IMR-90 (cell line): ENCODE measurements at places on chromosomes 3 and 15. TPM values are rescaled to one million over a fixed set of nuclear protein-coding genes. Genes with fewer than 3 reads are reported as not detected.
A peak's percentile ranks its signal among the peaks of the same experiment; 100 is the strongest.

- peak; percentile 58 for DNase-seq
These were observed 9.1 kb upstream of the SKIC8 start for GRCh38 chr15:78308422-78309032.

GRCh38 chr3:9352917-9353752 is 9.7 kb upstream of the THUMPD3 start:
- DNase-seq, result peak; percentile 79

DNA sequence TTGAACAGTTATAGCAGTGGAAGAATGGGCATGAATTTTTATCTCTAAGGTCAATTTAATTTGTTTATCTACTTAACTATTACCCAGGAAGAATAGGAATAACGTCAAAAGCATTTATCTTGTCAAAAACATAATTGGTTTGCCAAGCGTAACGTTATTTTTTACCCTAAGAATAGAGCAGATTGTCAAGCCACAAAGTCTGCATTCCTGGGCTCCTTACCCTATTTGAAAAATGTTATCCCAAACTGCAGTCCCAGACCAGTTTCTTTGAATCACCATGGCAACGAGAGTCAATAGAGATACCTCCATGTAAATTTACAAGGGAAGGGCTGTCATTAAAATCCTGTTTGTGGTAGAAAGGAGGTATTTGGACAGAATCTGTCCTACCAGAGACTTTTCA is 61.1 kb downstream of the CPNE4 start:
- no peak for DNase-seq

Gene FBXL22
- 0.28 and 0.36 TPM in 2 replicates for total RNA-seq

Gene TRAIP
- total RNA-seq, result 5.3 and 6.3 TPM in 2 replicates

- no peak for DNase-seq
These were observed 24.8 kb downstream of the FOXL2NB start for GRCh38 chr3:138971766-138972320.

DNA sequence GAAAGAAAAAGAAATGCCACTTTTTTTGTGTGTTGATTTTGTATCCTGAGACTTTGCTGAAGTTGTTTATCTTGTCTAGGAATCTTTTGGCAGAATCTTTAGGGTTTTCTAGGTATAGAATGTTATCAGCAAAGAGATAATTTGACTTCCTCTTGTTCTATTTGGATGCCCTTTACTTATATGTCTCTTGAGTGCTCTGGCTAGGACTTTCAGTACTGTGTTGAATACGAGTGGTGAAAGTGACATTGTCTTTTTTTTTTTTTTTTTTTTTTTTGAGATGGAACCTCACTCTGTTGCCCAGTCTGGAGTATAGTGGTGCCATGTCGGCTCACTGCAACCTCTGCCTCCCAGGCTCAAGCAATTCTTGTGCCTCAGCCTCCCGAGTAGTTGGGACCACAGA is 64.7 kb upstream of the NPHP3 start:
- DNase-seq, result no peak

DNA sequence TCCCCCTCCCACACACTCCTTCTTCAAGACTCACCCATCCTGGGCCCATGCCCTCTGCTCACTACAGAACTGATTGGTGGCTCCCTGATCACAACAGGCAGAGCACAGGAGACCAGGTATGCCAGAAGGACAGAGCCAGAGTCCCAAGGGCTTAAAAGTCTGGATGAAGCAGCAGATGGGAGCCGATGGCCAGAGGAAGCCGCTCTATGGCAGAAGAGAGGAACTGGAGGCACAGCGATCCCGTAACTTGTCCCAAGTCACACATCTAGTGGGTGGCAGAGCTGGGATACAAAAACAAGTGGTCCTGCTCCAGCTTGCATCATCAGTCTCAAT is 20.7 kb downstream of the ITGA11 start:
- DNase-seq, result no peak

Gene LRRK1
- total RNA-seq, result 1.9 and 3.0 TPM in 2 replicates

GRCh38 chr15:100783291-100783690 is 96.3 kb upstream of the ALDH1A3 start:
- DNase-seq, result no peak

DNA sequence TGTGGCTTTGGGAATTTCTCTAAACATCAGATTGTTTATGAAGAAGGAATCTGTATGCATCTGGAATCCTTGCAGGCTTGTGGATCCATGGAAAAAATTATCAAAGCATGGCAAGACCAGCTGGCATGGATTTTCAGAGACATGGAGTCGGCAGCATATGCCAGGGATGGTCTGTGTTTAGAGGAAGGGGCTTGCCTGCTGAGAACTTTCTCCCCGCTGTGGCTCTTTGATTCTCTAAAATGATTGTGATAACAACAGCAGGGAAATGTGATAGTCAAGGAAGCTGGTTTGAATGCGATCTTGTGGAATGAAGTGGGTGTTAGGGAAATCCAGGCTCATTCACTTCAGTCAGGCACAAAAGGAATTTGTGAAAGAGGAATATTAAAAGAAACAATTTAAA is 245.7 kb upstream of the THRB start:
- DNase-seq, result no peak

Gene CDCP1
- 2.5 TPM in 2 replicates for total RNA-seq

GRCh38 chr3:43071313-43071893 is 34.5 kb downstream of the POMGNT2 start:
- DNase-seq, result no peak

Gene RETNLB
- not detected in 2 replicates for total RNA-seq

Gene ANKRD63
- total RNA-seq, result under 0.01 TPM in 1 of 2 replicates, not detected in the other

- no peak for DNase-seq
These were observed 15.2 kb downstream of the PLA2G4B start for GRCh38 chr15:41853831-41854230.

DNA sequence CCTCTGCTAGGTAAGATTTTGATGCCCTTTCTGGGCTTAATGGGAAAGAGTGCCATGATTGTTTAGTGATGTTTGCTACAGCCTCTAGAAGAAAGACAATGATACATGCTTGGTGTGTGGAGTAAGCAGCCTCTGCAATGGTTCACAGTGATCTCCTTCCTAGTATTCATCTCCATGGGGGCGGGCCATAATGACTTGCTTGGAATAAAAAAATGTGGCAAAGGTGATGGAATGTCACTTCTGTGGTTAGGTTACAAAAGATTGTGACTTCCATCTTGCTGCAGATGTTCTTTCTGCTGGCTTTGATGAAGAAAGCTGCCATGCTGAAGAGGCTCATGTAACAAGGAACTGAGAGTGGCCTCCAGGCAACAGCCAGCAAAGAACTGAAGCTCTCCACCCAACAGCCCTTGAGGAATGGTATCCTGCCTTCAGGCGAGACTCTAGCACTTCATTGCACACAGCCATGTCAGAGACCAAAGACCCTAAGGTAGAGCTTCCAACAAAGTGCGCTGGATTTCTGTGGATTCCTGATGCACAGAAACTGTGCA is 139.1 kb upstream of the LRIG1 start:
- DNase-seq, result peak; percentile 45

DNA sequence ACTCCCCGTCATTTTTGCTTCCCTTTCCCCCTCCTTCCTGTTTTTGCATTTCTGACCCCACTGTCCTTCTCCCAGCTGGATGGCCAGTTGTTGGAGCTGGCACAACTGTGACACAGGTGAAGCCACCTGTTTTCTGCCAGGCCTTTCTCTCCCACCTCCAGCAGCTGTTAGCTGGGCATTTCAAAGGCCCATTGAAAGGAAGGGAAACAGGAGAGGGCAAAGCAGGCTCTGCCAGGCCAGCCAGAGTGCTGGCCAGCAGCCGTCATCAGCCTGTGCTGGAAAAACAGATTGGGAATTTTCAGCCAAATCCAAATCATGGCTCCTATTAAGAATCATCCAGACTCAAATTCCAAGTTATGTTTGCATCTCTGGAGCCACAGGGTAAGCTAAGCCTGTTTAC is 155.2 kb upstream of the C2CD4B start:
- DNase-seq, result no peak

- no peak for DNase-seq
These were observed 155.6 kb downstream of the LRRC28 start for GRCh38 chr15:99406716-99407487.

DNA sequence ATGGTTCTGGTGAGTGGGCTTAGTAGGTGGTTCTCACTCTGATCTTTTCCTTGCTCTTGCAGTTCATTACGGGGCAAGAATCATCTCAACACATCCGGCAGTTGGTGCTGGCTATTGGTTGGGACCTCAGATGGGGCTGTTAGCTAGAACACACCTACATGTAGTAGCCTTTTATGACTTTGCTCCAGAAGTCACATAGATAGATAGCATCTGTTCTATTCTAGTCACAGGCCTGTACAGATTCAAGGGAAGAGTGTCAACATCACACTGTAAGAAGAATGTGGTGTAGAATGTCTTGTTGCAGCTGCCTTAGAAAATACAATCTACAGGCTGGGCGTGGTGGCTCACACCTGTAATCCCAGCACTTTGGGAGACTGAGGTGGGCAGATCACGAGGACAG is 15.1 kb downstream of the RAB5A start:
- no peak for DNase-seq

DNA sequence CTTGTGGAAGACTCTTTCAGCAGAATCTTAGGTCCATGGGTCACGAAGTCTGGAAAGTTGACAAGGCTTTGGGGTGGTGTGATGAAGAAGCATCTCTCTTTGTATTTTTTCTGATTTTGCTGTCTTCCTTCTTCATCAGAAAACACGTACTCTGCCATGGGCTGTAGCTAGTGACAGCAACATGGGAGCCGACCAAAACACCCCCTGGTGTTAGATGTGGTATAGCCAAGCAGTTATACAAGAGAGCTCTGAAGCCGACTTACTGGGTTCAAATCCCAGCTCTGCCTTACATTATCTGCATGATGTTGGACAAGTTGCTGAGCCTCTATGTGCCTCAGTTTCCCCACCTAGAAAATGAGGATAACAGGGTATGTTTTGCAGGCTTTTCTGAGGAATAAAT is 32.9 kb upstream of the LYZL4 start:
- no peak for DNase-seq

Gene ICE2
- 21.1 and 22.8 TPM in 2 replicates for total RNA-seq

DNA sequence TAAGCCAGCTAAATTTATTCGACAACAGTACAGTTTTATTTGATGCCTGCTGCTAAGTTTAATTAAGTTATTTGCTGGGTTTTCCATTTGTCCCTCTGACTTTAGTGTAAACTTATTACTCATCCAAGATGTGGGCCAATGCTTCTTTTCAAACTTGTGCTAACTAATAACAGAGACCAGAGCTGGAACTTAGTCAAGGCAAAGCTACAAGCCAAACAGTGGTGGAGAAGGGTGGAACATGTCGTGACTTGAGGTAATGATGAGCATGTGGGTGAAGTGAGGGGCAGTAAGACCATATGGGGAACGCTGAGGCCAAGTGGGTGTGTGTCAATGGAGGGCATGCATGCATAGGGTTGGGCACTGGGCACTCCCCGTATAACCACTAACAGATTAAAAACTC is 63.9 kb downstream of the NMD3 start:
- DNase-seq, result peak; percentile 16

- DNase-seq, result no peak
These were observed 257.9 kb upstream of the ALCAM start for GRCh38 chr3:105108823-105109222.

DNA sequence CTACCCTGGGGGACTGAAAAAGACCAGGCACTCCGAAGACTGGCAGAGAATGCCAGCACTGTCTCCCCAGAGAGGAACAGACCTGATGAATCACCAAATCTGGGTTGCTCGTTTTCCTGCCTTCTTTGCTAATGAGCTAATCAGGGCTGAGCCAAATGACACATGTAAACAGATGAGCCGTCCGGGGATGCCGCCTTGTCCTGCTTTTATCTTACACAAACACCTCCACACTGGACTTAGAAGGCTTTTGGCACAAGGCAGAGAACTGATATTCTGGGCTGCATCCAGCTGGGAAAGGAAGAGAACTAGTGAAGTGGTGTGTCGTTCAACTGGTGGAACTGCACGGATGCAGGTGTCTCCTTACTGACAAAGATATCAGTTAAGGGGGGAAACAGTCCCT is 88.1 kb downstream of the MECOM start:
- peak; percentile 45 for DNase-seq

GRCh38 chr3:143483214-143483613 is 363.6 kb downstream of the CHST2 start:
- DNase-seq, result no peak

DNA sequence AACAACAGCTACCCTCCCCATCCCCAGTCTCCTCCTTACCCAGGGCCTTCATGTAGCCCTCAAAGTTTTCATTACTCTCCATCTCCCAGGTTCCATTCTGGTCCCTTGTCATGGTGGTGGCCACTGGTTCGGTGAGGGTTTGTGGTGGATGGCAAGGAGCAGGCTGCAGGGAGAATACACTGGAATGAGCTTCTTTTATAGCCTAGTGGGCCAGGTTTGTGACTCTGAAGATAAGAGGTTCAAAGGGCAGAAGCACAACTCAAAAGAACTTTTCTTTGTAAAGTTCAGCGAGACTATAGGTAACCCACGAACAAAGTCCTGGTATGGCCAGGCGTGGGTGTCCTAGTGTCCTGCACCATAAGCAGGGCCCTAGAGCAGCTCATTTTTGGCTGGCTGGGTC is at the start of gene RBP2:
Gene RBP2 (minus strand): TSS at position 169 of the 400 bp plus-strand sequence. CDS start 57 bp downstream, at position 112.
- DNase-seq, result no peak

Gene MITF
- 13.3 and 16.7 TPM in 2 replicates for total RNA-seq

GRCh38 chr3:185210621-185211142 is 43.2 kb downstream of the EHHADH start:
- DNase-seq, result no peak

DNA sequence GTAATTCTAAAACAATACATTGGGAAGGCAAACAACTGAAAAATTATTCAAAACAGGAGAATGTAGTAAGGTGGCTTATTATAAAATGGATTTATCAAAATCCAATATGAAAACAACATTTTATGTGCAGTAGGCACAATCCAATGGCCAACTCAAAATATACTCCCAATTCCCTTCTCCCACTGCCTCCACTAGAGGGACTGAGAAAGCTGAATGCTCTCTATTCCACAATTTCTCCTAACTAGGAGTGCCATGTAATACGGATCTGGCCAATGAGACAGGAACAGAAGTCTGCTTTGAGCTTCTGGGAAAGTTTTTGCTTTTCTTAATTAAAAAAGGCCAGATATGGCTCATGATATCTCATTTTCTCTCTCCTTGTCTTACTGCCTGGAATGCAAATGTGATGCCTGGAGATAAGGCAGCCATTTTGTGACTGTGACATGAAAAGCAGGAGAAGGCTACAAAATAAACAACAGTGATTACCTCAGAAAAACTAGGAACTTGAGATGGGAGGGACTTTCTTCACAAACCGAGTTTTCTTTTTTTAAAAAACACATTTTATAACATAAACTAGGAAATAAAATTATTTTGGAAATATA is 18.8 kb upstream of the VGLL4 start:
- no peak for DNase-seq

Gene ZBBX
- total RNA-seq, result not detected in 2 replicates

DNA sequence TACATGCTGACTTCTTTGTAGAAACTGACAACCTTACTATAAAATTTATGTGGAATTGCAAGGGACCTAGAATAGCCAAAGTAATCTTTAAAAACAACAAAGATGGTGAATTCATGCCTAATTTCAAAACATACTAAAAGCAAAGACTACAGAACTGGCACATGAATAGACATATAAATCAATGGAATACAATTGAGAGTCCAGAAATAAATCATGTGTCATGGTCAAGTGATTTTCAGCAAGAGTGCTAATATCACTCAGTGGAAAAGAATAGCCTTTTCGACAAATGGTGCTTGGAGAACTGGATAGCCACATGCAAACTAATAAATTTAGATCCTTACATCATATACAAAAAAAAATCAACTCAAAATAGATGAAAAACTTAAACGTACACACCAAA is 8.7 kb downstream of the IMPG2 start:
- DNase-seq, result no peak

Gene SLC7A14
- total RNA-seq, result 6.7 and 6.8 TPM in 2 replicates

Gene GP9
- not detected in 2 replicates for total RNA-seq
